ENCODE measurements at places on chromosomes 1 and 21.

- DNase-seq, result no peak
Measured at GRCh38 chr1:111727056-111727455, 12.1 kb downstream of the INKA2 start.

DNA sequence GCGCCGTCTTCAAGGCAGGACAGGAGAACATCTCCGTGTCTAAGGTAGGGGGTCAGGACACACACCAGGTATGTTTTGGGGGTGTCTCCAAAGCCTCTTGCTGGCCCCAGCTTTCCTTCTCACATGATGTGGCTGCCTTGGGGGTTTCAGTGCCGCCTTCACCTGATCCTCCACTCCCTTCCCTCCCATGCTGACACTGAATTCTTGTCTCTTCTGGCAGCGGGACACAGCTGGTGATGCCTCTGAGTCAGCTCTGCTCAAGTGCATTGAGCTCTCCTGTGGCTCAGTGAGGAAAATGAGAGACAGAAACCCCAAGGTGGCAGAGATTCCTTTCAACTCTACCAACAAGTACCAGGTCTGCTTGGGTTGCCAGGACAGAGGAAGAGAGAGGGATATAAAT, 13.5 kb downstream of the ATP1A2 start:
- DNase-seq, result peak; percentile 13

GRCh38 chr1:95723346-95723745, 489.3 kb downstream of the RWDD3 start:
- DNase-seq, result no peak

GRCh38 chr1:187326557-187326956, 497.8 kb downstream of the PLA2G4A start:
- DNase-seq, result no peak

GRCh38 chr1:84940481-84940880, 47.5 kb upstream of the LPAR3 start:
- DNase-seq, result no peak

- peak; percentile 42 for DNase-seq
Measured at GRCh38 chr1:172040466-172040865, 199.2 kb downstream of the DNM3 start.

DNA sequence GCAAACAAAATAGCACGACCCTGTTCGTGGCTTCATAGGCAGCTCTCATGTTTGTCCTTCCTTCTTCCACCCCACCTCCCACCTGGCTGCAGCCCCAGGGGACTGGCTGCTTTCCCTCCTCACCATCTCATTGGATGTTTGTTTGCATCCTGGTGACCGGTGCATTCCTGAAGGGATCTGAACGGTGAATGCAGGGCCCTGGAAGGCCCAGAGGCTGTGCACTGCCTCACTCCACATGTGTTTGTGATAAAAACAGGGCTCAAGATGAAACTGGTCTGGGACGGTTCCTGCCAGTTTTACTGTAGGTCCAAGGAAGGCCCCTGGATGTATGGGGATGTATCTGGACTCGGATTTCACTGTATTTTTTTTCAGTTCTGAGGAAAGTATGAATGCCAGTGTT, 42.8 kb downstream of the CNN3 start:
- peak; percentile 91 for DNase-seq

GRCh38 chr1:20484519-20485462, 1.2 kb downstream of the CAMK2N1 start:
- peak; percentile 17 for DNase-seq
